ENCODE measurements at places on chromosomes 1 and 21.

DNA sequence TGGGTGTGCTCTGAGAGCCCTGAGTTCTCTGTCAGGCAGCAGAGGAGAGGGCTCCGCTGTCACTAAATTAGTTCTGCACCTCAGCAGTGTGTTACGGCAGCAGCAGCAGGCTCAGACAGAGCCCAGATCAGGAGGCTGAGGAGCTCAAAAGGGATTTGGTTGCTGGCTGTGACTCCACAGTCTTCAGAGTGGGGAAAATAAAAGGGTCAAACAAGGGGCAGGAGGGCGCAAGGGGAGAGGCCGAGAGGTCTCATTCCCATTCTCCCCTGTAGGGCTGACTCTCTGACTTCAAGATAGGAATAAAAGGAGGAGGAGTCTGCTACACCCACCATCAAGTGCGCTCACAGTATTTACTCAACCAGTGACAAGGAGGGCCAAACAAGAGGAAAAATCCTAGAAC is 9.2 kb upstream of the SLC45A3 start:
- no peak for DNase-seq

GRCh38 chr1:198726455-198726854 is 87.6 kb downstream of the PTPRC start:
- DNase-seq, result no peak

GRCh38 chr1:245177071-245177900 is 22.5 kb downstream of the KIF26B start:
- no peak for DNase-seq

GRCh38 chr1:186283374-186283773 is 91.7 kb downstream of the TPR start:
- no peak for DNase-seq

- no peak for DNase-seq
Measured at GRCh38 chr1:86646256-86646655, 58.1 kb upstream of the SH3GLB1 start.

GRCh38 chr21:34800797-34801518 is 132.2 kb downstream of the CLIC6 start:
- DNase-seq, result no peak

GRCh38 chr21:42239973-42240372 is 21.0 kb downstream of the ABCG1 start:
- DNase-seq, result no peak

DNA sequence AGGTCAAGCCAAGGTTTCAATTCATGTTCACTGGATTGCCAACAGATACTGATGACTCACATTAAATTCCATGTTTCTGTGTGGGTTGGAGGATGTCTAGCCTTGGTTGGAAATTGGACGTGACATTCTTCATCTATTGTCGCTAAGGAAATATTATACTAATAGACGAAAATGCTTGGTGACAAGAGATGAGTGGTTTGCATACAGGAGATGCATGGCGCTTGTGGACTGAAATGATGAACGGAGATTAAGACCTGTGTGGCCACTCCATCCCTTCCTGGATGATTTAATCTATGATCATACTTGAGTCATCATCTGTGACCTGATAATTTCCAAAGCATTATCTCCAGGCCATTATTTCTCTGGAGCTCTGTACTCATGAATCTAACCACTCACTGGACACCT is 97.0 kb upstream of the CD34 start:
- no peak for DNase-seq

DNA sequence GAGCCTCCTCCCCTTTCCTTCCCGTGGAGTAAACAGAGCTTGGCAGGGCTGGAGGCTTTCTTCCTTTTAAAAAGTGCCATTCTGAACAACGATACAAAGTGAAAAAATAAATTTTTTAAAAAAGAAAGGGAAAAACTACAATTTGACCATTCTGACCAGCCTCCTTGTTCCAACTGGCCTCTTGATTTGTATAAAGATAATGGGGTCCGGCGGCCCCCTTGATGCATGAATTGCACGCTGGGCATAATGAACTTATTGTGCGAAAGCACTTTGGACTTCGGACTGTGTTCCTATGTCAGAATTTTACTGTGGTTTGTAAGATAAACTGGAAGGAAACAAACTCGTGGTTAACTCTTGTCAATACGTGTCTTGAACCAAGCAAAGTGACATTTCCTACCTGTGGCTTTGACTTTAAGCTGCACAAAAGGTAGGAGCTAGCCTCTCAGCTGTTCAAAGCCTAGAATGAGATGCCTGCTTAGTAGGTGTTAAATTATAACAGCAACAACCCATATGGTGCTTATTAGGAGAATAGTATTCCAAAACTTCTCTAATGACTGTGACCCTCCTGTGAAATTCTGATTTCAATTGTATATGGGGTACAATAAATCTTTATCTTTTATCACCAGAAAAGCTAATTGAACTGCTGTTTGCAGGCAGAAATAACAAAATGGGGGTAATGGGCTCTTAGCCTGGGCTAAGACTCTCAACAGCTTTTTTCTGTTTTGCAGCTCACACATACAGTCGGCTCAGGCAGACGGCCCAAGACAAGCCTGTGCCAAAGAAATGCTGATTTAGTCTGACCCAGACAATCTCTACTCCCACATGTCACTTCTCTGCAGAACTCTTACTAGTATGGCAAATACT is 9.3 kb downstream of the IRF2BP2 start:
- DNase-seq, result peak; percentile 74

DNA sequence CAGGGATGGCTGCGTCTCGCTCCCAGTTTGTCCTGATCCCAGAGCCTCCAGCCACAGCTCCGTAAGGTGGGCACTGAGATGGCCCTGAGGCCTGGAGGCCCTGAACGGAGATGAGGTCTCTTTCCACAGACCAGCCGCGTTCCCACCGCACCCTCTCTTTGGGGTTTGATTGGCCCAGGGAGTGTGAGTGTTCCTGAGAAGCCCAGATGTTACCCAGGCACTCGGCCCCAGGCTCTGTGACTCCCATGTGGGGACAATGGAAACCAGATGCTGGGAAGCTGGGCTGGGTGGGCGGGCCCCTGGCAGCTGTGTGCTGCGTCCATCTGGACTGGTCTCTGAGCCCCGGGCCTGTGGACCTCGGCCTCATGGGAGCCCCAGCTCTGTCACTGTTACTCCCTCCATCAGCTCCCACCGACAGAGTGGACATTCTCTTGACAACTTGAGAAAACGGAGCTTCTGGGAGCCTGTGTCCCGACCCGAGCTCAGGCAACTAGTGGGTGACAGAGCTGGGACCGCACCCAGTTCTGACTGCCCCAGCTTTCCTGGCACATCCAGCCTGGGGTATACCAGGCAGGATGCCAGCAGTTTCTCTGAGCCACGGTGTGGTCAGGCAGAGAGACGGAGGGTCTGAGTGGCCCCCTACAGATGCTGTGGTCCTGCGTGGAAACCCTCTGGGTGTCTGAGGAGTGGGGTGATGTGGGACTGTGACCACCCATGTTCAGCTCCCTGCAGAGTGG is 9.8 kb upstream of the COL6A1 start:
- no peak for DNase-seq

DNA sequence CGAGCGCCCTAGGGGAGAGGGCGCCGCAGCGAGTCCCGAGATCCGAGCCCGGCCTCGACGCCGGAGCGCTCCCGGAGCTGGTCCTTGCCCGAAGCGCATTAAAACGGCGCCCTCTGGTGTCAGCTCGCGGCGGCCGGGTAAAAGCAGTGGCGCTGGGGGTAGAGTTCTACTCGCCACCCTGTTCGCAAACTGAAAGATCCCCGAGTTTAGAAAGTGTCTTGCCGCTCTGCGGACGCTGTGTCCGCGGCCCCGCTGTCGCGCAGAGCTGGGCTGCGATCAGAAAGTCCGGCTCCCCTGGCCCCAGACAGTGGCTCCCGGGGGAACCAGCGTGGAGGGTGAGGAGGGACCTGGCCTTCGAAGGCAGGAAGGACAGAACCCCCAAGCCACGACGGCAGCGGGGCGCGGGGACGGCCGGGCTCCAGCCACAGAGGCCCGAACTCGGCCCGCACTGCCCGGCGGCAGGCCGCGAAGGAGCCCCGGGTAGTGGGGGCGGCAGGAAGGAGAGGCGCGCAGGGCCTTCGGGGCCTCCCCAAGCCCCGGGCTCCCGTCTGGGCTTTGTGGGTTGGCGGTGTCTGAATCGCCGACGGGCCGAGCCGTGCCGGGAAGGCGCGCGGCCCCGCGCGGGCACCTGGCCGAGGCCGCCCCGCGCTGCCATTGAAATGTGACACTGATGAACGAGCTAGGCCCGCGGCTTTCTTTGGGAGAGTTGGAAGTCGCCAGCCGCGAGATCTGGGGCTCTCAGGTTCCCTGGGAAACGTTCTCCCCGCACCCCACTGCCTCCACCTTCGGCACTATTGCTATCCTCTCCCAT is 39.1 kb upstream of the NFIA start:
- peak; percentile 88 for DNase-seq

DNA sequence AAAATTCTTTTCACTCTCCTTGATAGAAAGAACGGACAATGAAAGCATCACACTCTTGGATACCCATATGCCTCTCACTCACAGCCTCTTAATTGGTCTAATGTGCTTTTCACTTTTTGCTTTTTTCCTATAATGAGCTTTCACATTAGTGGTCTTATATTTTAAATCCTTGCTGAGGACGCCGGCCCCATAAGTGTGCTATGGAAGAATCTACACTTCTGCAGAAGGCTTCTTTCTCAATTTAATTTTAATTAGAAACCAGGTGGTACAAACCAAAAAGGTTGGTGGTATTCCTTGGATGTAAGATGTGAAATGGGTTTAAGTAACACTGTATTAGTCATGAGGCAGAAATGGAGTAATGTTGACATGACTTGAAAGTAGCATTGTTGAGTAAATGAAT is 190.6 kb upstream of the NFIA start:
- no peak for DNase-seq

DNA sequence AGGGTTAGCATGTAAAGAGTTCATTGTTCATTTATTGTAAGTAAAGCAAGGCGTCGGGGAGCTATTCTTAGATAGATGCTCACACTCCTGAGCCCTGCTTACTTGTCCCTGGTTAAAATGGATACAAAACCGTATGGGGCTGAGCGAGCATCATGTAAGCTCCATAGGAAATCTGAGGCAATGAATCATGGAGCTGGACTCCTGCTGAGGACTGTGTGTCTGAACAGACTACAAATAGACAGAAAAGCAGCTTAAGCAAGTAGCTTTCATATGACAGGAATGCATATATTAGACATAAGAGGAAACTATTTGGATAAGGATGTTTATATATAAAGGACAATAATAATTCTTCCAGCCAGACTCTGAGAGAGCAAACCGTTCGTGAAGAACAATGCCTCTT is 604.9 kb upstream of the PTBP2 start:
- DNase-seq, result no peak

GRCh38 chr1:213623064-213623581 is 364.6 kb upstream of the PROX1 start:
- no peak for DNase-seq

- DNase-seq, result no peak
Measured at GRCh38 chr1:3441880-3442279, 12.6 kb upstream of the ARHGEF16 start.

GRCh38 chr1:3247521-3248121 is 178.6 kb downstream of the PRDM16 start:
- DNase-seq, result no peak

DNA sequence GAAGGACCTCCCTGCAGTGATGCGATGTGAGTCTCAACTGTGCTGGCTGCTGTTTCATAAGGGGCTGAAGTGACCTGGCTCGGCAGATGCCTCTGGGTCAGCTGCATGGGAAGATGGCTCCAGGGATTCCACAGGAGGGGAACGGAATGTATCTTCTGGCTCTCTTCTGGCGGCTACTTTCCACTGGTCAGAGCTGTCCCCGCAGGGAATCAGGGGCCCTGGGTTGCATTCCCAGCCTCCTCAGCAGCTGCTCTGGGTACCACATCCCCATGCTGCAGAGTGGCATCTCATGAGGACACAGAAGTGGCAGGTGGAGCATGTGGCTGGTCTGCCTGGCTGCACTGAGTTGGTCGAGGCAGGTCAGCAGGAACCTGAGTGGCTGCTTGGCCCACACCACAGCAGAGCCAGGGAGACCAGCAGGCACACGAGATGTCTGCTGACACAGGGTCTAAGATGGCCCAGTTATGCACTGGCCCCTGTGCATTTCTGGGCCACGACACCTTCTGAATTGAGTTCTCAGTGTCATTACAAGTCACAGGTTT is 42.8 kb downstream of the POFUT2 start:
- no peak for DNase-seq

DNA sequence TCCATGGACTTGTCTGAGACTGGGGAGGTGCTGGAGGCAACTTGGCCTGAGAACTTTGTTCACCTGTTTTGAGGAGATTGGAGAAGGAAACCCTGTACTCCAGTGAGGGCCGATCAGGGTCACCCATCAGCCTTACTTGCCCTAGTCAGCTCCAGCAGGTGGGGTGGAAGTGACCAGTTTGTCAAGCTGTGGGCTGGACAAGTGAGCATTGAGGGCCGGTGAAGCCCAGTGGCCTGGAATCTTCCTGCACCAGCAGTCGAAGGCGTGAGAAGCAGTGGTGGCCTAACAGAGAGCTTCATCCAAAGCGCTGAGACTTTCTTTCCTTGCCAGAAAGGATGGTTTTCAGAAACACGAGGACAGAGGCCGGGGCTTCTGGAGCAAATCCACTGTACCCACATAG is 9.6 kb downstream of the SLC37A1 start:
- no peak for DNase-seq

DNA sequence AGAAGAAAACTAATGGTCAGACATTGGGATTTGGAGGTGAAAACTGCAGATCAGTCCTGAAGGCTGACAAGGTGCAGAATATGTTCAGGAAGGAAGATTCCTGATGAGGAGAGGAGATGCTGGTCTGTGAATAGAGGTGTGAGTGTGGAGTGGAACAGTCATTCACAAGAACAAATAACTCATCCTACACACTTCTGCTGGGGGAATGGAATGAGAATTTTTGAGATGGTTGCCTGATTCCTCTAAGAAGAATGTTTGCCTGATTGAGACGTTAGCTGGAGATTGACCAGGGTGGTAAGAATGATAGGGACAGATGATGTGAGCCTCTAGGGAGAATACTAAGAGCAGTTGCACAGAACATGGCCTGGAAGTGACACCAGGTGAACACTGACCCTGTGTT is 4.1 kb downstream of the S100A7 start:
- no peak for DNase-seq

DNA sequence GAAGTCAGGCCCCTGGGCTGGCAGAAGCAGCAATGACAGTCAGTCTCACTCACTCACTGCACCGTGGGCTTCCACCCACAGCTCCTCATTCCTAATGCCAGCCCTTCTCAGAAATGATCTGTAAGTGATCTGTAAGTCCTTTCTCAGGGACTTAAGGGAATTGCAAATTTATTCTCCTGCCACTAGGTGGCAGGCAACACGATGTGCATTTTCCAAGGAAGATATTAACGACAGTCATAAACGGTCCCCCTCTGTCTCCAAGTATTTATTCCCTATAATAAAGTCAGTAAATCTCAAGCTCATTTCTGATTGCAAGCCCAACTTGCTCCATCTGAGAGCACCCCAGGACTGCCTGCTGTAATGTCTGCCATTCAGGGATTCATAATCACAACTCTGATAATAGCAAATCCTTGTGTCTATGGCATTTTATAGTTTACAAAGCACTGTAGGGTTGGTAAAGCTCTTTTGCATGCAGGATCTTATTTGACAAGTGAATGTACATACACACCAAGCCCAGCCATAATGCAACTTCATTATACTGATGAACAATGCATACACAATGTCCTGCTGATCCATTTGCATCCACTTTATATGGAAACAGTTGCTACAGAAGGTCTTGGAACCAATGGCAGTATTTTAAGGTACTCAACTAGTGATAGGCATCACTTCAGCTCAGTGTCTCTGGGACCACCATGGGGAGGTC is 380.5 kb upstream of the CAMK1G start:
- DNase-seq, result peak; percentile 30
